ENCODE measurements at places on chromosomes 1 and 21.

GRCh38 chr1:81760477-81761097 lies 40.1 kb upstream of the ADGRL2 start:
- peak; percentile 21 for DNase-seq

GRCh38 chr21:39168800-39169199 lies 14.5 kb downstream of the PSMG1 start:
- DNase-seq = no peak

GRCh38 chr1:29592731-29593130 lies 356.4 kb downstream of the PTPRU start:
- DNase-seq = no peak

GRCh38 chr1:200665861-200666260 lies 3.8 kb downstream of the DDX59 start:
- no peak for DNase-seq

DNA sequence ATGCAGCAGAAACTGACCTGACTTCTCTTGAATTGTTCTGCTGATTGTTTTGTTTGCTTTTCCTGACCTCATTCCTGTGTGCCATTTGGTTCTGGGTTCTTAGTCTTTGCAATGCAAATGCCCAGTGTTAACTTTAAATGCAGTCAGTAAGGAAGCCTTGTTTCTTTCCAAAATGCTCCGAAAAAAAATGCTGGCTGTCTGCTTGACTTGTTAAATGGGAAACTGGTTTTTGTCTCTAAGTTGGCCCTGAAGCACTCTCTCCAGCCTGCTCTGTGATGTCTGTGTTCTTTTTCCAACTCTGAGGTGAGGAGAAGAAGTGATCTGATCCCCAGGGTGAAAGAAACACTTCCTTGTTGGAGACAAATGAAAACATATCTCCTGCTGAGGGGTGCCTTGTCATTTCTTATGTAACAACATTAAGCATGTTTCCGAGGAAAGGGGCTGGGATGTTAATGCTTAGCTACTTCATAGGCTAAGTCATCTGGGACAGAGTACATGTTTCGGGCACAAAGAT lies 256.3 kb upstream of the ADGRL4 start:
- DNase-seq = no peak

- DNase-seq = no peak
These were observed 296.5 kb downstream of the SIPA1L2 start for GRCh38 chr1:232333419-232333767.

GRCh38 chr21:46127239-46128105 lies 27.9 kb downstream of the FTCD start:
- no peak for DNase-seq

DNA sequence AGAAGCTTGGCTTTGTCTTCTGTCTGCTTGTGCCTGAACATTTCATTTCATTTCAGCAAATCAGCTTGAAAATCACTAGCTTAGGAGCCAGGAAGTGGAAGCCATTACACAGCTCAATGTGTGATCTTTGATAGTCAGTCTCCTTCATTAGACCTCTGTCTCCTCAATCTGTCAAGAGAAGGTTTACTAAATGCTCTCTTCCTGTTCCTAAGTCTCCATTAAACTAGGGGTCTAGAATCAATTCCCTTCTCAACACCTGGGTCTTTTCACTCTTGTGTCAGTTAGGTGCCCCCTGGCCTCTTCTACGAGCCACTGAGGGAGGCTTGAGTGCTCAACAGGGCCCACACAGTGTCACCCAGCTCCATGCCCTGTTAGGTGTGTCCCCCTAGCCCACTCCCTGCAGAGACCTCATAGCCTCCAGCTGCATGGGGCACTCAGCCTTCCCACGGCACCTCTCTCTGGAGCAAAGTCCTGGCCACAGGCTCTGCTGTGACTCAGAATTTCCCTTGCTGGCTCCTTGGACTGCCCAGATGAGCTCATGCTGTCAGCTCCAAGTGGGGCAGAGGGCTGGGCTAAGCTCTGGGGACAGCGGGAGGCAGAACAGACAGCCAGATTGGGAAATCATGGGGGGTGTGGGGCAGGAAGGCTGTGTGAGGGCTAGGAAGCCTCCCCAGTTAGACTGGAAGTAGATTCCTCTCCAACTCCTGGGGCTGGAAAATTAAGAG lies 115.7 kb upstream of the IPO9 start:
- peak; percentile 62 for DNase-seq

- DNase-seq = no peak
These were observed 29.6 kb downstream of the RAP1A start for GRCh38 chr1:111649227-111649626.

DNA sequence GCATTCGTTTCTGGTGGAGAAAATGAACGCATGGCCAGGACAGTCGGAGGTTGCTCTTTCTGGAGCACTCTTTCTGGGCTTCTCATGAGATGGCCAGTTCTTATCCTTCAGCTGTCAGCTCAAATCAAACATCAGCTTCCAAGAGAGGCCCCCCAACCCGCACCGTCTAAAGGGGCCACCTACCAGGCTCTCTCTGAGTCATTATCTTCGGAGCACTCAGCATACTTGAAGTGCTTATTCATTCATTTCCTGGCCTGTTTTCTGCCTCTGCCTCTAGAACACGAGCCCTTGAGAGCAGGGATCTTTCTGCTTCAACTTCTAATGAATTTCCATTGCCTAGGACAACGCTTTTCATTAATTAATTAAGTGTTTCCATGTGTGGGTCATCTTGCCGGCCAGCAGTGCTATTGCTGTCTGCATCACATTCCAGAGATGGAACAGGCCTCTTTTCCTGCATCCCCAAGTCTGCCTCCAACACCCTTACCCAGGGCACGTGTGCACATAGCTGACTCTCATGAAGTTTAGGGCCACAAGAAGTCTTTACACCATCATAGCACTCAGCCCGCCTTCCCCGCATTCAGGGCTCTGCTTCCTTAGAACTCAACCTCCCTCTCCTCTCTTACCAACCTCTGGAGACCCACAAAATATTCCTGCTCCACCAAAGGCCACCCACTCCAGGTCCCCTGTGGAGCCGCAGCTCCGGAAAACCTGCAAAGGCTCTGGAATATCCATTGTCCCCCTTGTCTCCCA lies 52.1 kb upstream of the LAPTM5 start:
- no peak for DNase-seq

GRCh38 chr21:38802050-38803026 lies 3.4 kb upstream of the ETS2 start:
- no peak for DNase-seq

- no peak for DNase-seq
These were observed 95.5 kb downstream of the IFI44 start for GRCh38 chr1:78745111-78745510.

DNA sequence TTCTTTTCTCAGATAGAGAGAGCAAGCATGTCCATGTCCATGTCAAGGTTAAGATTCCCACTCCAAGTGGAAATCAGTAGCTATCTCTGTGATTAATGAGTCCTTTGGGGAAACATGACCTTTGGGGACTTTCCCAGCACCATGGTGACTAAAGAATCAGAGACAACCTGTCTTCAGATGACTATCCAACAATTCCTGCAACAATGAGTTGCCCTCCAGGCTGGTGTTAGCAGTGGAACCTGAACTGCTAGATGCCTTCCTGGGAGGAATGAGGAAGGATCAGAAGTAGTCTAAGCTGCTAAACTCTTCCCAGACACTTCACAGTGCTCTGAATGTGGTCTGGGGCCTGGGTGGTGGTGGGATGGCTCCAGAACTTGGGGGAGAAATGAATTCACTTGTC lies 6.5 kb downstream of the S100A9 start:
- DNase-seq = no peak

GRCh38 chr1:221563476-221563921 lies 178.4 kb downstream of the DUSP10 start:
- no peak for DNase-seq

DNA sequence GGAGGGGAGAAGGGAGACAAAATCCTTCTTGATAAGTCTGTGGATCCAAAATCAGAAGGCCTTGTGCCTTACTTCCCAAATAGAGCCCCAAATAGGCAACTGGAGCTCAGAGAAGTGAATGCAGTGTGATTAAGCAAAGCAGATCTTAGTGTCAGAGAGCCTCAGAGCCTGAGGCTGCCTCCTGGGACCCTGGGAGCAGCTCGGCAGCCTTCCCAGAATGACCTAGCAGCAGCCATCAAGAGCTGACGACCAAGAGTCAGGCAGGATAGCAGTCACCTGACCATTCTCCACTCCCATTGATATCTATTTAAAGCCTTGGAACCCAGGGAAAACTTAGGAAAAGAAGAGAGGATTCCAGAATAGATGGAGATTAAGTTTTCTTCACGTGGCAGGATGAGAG lies 78.0 kb upstream of the SMYD2 start:
- no peak for DNase-seq

GRCh38 chr1:243483071-243483771 lies 227.4 kb downstream of the SDCCAG8 start:
- DNase-seq = no peak

DNA sequence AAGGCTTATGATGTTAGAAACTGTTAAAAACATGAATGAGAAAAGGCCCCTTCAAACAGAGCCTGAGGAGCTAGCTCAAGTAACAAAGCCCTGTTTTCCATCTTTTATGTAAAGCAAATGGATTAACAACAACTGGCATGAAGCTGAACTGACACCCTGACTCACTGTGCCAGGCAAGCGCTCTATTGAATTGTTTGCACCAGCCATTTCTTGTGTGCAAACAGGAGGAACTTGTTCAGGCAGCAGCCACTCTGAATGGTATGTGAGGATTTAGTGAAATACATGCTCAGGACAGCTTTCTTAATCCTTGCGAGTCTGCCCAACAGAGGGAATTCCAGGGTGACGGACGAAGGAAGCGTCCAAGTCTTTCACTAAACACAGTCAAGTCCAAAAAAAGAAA lies 291.1 kb upstream of the ADGRL2 start:
- DNase-seq = no peak

- no peak for DNase-seq
These were observed 32.7 kb downstream of the HSD17B7 start for GRCh38 chr1:162823231-162823630.

- DNase-seq = no peak
These were observed 99.2 kb upstream of the PALMD start for GRCh38 chr1:99546432-99547416.

DNA sequence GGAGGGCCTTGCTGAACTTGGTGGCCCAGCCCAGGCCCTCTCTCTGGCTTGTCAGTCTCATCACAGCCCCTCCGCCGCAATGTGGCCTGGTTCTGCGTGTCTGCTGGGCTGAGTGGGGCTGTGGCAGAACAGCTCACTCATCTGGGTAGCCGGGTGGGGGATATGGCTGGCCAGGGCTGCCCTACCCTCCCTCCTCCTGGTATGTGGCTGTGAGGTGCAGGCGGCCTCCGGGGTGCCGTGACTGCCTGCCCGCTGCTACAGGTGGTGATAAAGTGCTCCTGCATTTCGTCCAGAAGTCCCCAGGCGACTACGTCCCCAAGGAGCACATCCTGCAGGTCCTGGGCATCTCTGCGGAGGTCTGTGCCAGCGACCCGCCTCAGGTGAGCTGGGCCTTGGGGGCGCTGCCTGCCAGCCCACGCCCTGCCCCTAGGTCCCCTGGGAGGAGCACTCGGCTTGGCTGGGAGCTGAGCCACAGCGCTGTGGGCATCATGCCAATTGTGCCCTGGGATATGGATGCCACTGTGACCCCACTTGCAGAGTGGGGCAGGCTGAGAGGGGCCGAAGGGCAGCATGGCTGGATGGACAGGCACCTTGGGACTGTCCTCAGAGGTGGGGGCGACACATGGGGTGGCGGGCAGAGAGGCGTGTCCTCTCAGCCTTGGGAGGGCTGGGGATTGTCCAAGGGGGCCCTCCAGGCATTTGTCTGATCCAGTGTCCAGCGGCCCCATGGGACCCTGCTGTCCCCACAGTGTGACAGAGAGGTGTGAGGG lies 2.3 kb downstream of the PRXL2B start:
- no peak for DNase-seq

- no peak for DNase-seq
These were observed 125.7 kb upstream of the L1TD1 start for GRCh38 chr1:62068978-62069377.

- DNase-seq = no peak
These were observed 157.2 kb downstream of the PTGER3 start for GRCh38 chr1:70890408-70890807.

DNA sequence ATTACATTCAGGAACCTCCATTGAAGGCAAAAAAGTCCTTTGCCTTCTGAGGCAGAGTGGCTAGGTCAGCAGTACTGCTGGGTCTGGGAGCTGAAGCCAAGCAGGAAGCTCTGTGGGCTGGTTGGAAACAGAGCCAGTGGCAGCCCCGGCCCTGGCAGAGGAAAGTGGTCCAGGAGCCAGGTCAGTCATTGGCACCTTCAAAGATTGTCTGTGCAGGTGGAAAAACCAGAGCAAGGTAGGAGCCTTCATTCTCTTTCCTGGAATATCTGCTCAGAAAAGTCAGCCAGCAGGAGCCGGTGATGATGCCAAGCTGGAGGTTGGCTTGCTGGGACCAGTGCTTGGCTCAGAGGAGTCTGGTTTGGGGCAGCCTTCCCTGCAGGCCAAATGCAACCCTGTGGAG lies 12.5 kb upstream of the DISP3 start:
- no peak for DNase-seq

DNA sequence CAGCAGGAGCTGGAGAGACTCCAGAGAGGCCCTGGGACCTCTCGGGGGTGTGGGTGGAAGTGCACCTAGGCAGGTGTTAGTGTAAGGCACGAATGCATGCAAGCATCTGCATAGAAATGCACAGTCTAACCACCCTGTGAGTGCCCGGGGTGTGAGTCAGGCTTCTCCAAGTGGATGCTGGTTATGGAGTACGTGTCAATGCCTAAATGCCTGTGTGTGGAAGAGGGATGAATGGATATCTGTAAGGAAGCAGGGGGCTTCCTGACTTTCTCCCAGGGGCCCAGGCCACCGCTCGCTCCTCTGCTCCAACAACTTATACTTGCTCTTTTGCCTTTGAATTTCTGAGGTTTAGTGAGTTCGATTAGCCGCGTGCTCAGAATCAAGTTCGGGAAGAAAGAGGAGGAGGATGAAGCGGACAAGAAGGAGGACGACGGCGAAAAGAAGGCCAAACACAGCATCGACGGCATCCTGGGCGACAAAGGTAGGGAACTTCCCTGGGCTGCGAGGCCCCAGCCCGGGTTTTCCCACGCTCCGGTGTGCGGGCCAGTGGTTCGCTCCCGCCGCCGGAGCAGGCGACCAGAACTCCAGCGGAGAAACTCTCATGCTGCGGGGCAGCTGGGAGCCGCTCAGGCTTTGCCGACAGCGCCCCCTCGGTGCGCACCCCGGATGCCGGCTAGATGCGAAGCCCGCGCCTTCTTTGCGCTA lies 5.4 kb downstream of the PAX7 start:
- DNase-seq = no peak

- DNase-seq = no peak
These were observed 154.2 kb downstream of the CNIH3 start for GRCh38 chr1:224770336-224770693.

DNA sequence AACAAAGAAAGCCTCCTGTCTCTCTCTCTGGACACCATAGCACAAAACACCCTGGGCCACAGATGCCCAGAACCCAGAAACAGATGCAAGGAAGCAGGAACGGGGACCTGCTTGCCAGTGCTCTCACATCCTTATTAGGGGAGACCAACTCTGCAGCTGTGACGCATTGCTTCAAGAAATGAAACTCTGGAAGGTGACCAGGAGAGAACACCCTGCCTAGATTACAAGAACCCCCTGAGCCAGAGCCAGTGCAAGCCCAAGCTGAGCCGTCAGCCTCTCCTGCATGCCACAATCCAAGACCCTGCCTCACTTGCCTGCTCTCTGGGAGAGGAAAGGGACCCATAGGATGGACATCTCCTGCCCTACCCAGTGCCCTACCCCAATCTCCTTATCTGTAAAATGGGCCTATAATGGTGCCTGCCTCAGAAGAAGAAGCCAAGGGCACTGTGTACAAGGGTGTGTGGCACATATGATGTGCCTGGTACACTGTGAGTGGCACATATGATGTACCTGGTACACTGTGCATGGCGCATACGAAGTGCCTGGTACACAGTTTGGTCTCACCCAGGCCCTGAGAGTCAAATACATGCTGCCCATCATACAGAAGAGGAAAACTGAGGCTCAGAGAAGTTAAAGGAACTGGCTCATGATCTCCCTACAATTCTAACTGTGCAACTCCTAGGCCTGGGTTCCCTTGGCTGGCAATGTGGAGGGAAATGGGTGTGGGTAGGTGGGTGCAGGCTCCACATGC lies 16.8 kb upstream of the FAM131C start:
- no peak for DNase-seq
